ENCODE measurements at places on chromosomes 4 and X.

DNA sequence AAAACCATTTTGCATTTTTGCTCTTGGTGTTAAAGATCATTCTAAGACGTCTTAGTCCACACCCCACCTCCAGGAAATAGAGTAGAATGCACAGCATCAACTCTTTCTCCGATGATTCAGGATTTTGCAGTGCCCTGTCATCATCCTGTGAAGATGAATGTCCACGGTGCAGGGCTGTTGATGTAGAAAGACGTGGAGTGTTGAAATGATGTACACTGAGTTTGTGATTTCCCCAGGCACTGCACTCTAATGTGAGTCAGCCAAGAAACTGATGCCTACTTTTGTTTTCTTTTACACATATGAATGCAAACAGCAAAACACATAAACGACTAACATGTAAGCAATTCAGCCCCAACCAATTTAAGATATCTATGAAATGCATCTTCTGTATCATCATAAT, 10.5 kb downstream of the LGI2 start:
- DNase-seq, result no peak

DNA sequence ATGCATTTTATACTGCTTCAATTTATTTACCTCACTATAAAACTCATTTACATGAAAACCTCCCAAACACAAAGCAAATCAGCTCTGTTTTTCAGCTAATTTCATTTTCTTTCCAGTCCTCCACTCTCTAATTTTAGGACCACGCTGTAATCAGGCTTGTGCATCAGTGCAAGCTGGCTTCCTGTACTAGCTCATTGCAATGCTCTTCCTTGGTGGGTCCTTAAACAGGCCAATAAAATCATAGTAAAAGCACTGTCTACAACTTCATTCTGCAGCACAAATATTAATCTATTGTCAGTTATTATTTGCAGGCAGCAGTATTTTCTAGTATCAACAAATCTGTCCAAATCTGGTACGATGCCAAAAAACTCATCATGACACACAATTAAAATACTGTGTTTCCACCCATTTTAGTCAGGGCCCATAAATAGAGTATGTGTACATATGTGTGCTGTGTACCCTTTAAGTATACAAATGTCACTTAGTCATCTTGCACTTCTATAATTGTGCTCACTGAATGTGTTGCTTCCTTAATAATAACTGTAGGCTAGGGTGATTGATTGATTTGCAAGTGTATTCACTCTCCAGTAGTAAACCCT, 178.2 kb upstream of the HCCS start:
- no peak for DNase-seq

GRCh38 chrX:40278340-40279090, 180.8 kb upstream of the BCOR start:
- no peak for DNase-seq

- no peak for DNase-seq
Observed at GRCh38 chr4:161791796-161792556, 371.8 kb downstream of the FSTL5 start.

DNA sequence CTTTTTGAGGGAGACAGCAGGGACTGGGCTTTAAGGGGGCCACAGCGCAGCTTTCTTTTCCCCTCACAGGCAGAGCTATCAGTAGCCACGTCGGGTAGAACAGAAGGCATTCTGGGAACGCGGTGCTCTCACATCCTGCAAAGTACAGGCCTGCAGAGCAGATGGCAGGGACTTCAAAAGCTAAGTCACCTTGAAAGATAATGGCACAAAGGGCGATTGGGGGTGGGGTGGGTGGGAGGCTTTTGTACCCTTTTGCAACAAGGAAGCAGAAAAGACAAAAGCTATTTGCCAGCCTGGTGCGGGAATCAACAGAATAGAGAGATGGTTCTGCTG, 93.9 kb downstream of the PHKA2 start:
- DNase-seq, result no peak
